ENCODE measurements at places on chromosomes 2 and 18. TPM values are rescaled to one million over a fixed set of nuclear protein-coding genes. Genes with fewer than 3 reads are reported as not detected.
A peak's percentile ranks its signal among the peaks of the same experiment; 100 is the strongest.

DNA sequence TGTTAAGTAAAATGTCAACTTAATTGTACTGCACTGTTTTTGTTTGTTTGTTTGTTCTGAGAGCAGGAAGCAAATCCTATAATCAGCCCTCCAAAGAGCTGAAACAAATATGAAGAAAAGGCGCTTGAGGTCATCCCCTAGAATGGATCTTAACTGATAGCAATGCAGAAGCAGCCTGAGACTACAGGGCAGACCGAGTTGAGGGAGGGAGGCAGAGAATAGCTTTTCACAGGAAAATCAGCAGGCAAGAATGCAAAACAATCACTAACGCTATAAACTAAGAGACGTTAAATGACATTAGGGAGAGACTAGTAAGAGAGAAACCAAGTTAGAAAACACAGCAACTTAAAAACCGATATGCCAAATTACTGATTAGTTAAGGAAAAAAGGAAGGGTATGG is 37.2 kb downstream of the GALNT1 start:
- DNase-seq: no peak

- DNase-seq: no peak
Observed at GRCh38 chr18:40534723-40535122, 1420.3 kb upstream of the PIK3C3 start.

GRCh38 chr2:150484006-150484405 is 3.5 kb downstream of the RND3 start:
- DNase-seq: no peak

GRCh38 chr2:109206569-109207146 is 77.7 kb downstream of the SH3RF3 start:
- no peak for DNase-seq

- DNase-seq: no peak
Observed at GRCh38 chr2:203673933-203674332, 32.5 kb upstream of the CD28 start.

DNA sequence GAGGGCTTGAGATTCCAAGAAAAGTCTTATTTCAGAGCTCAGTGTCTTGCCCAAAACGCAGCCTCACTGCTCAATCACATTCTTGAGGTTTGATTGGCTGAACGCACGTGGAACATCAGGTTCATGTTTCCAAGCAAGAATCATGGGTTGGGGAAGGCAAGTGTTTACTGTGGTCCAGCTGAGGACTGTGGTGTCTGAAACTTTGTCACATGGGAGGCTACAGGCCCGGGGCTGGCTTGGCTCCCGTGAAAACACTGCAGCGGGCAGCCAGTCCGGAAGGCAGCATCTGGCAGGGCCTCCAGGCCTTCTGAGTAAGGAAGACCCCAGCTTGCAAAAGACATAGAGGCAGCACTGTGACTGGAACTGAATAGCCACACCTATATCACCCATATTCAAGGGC is 84.7 kb downstream of the POLR1A start:
- no peak for DNase-seq

DNA sequence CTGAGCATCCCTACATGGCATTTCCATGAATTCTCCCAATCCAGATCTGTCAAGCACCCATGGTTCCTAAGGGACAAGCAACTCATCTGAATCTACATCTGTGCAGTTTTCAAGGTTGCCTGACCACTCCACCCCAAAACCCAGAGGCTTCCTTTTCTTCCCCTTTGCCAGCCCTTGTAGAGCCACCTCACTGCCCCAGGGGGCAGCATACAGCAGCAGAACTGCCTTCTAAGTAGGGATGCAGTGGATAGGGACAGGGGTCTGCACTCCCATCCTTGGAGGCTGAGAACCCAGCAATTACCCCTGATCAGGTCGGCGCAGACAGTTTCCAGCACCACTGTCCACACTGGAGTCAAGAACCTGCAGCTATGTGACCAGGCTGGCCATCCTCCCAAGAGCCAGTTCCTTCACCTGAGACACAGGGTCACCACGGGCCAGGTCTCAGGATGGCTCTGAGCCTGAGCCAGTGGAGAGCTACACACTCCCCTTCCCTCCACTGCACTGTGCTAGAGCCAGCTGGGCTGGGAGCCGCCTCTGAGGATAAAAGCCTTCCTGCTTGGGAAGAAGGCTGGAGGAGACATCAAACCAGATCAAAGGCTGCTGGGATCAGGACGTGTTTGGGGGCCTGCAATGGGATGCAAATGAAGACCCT is 283.1 kb downstream of the CELF4 start:
- DNase-seq: no peak

GRCh38 chr2:25155401-25155800 is 13.0 kb downstream of the POMC start:
- DNase-seq: no peak

GRCh38 chr2:237859082-237859433 is 365 bp upstream of the RAMP1 start:
- DNase-seq: no peak

DNA sequence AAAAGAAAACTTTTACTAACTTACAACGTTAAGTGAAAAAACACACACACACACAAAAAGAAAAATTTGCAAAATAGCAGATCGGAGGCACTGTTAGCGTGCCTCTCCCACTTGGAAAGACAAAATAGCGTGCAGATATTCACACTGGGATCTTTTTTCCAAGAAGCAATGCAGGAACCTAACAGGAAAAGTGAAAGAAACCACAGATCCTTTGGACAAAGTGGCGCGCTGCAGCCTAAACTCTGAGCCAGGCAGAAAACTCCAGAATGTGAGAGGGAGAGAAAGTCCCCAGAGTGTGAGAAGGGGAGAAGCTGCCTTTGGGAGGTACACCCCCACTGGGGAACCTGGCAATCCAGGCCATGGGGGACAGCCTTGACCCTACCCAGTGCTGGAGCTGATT is 70.7 kb upstream of the SERPINE2 start:
- DNase-seq: no peak

DNA sequence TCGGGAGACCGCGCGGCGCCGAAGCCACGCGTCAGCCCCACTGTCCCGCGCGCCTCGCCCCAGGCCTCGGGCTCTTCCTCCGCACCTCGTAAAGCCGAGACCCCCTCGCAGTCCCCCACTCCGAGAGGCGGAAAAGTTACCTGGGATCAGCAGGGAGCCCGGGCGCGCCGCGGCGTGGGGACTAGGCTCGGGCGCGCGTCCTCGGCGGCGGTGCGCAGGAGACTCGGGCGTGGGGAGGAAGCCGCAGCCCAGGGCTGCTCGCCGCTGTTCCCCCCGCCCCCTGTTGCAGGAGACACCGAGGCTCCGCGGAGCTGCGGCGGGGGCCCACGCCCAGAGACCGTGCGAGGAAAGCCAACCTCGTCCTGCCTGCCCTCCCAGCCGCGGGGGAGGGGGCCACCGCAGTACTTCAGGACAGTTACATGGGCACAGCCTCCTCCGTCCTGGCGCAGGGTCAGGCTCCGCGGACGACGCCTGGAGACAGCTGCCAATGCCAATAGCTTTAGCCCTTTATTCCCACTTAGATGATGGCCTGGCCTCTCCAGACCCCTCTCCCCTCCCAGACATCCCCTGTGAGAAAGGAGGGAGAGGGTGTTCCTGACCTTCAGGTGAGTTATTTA is at the start of gene EPB41L3:
Gene EPB41L3 (minus strand): TSS at position 225 of the 617 bp plus-strand sequence. CDS start 54,814 bp downstream, outside the sequence.
- no peak for DNase-seq

- DNase-seq: no peak
Observed at GRCh38 chr18:44536619-44537018, 144.1 kb upstream of the SETBP1 start.

DNA sequence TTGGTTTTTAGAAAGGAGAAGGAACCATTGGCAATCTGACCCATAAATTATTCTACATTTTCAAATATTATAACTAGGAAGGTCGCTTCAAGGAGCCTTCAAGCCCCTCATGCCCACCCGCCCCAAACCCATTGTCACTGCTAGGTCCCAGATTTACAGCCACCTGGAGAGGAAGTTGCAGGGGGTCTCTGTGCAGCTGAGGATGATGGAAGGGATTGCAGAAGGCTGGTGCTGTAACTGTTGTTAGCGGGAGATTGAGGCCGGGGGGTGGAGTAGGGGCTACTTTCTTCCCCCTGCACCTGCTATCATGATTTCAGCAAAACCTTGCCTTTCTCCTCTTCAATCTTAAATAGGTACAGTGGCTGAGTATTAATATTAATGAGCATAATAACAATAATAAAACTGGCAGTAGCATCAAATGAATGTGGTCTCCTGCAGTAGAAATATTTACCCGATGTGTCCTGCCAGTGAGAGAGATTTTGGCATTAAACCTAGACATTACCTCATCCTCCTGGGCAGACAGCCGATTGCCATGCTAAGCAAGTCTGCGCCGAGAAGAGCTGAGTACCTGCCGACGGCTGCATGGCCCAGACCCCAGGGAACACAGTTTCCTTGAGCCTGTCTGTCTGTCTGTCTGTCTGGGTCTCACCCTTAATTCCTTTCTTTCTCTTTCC is 225.4 kb downstream of the FAM210A start:
- DNase-seq: no peak

DNA sequence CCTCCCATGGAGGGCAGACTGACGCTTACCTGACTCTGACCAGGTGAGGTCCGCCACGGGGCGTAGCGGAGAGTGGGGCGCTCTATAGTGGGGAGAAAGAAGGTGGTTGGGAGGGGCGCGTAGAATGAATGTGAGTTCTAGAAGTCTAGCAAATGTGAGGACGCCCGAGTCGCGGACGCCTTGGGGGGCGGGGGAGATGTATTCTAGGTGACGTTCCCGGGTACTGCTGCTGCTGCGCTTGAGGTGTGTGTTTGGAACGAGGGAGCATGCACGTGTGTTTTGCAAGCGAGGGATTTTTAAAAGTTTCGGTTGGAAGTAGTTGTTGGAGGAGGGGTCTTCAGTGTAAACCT is 758 bp downstream of the RIF1 start:
- peak; percentile 50 for DNase-seq

DNA sequence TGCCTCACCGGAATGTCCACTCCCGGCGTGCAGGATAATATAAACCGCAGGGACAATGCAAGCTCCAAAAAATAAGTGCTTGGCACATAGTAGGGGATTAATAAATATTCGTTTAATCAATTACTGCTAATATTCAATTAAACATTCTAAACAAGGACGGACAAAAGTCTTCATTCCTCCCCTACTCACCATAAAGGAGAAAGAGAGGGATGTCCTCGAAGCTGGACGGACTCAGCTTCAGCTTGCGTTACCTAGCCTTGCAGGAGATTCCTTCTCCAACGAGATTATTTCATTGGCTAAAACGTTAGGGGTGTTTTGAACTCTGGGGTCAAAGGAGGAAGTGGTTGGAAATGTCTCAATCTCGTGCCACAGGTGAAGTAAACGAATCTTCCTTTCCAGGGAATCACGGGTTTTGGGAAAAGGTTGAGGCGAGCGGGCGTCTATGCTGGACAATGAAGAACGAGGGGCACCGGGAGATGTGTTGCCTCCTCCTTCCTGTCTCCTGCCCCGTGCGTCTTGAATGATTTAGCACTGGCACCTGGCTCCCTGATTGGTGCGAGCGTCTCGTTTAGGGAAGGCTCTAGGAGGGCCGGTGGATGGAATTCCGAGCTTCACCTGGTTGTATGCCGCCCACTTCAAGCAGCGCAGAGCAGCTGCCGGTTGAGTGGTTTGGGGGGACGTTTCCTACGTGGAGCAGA is 2.0 kb upstream of the GAD1 start:
- no peak for DNase-seq

DNA sequence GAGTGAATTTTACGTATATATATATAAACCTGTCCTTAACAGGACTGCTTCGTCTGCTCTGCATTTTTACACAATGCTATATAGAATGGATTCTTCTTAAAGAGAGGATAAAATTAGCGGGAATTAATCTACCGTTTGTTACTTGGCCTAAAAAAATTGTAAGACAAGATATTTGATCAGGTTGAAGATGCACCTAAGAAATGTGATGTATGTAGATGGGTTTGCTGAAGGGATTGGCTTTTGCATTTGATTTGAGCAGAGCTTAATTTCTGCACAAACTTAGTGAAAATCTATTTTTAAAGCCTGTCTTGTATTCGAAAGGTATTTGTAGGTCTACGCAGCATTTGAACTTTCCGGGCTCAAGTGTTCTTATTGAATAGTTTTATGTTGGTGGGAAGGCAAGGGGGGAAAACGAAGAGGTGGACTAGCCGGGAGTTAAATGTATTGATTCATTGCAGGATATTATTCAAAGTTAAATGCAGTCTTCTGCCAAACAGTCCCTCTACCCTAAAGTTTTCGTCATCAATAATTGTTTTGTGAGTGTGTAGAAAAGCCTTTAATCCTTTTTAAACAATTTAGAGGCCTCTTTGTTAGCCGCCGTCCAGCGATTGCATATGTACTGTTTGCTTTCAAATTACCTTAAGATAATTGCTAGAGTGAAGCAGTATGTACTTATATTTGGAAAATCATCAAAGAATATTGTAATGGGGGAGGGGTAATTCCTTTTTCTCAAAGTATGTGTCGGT is 1.2 kb downstream of the PPP1CB start:
- no peak for DNase-seq

GRCh38 chr2:11810237-11810977 is 64.0 kb downstream of the LPIN1 start:
- no peak for DNase-seq

DNA sequence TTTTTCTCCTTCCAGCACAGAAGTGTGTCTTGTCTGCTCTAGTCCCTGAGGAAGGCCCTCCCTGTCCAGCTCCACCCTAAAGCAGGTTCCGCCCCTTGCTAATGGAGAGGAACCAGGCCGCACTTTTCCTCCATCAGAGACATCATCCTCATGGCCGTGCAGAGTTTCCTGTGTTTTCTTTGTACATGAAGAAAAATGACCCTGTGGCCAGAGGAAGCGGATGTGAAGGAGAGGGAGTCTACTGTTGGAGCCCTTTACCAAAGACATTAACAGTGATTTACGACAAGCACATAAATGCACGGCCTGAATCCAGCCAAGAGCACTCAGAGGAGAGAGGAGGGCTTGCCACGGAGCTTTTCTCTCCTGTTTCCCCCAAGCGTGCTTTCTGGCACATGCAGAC is 109.5 kb downstream of the RNF144A start:
- no peak for DNase-seq

- no peak for DNase-seq
Observed at GRCh38 chr2:153115141-153115540, 363.4 kb downstream of the RPRM start.

- no peak for DNase-seq
Observed at GRCh38 chr18:68177807-68178702, 536.9 kb downstream of the TMX3 start.

DNA sequence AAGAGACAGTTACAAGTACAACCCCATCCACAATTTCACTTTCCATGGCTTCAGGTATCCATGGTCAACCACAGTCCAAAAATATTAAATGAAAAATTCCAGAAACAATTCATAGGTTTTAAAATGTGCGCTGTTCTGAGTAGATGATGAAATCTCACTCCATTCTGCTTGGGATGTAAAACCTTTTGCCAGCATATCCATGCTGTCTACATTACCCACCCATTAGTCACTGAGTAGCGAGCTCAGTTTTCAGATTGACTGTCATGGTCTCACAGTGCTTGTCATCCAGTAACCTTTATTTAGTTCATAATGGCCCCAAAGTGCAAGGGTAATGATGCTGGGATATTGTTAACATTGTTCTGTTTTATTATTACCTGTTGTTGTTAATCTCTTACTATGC is 40.5 kb downstream of the SMAD4 start:
- no peak for DNase-seq

GRCh38 chr2:50691513-50691912 is 340.4 kb downstream of the NRXN1 start:
- DNase-seq: no peak

PAPOLG gene
- 13.7 TPM for total RNA-seq

IER3IP1 gene
- total RNA-seq: 45.3 TPM

LAPTM4A gene
- 214 TPM for total RNA-seq

UGT1A10 gene
- total RNA-seq: not detected

HIBCH gene
- total RNA-seq: 16.0 TPM

SLC5A7 gene
- not detected for total RNA-seq

C2orf81 gene
- 0.34 TPM for total RNA-seq

MARCHF4 gene
- 2.5 TPM for total RNA-seq

ANKRD30BL gene
- total RNA-seq: not detected

FOXD4L1 gene
- total RNA-seq: not detected

INPP5D gene
- total RNA-seq: 13.3 TPM

HADHB gene
- 74.3 TPM for total RNA-seq

POMC gene
- total RNA-seq: not detected

Measured in SJSA1 (cell line).